Stimulated activated CD4-positive, alpha-beta T cell treated with anti-CD3 and anti-CD28 coated beads, Interleukin-2, amount 100 ng/mL, for 4 hours (primary cell): ENCODE measurements at places on chromosomes 6 and 20.

DNA sequence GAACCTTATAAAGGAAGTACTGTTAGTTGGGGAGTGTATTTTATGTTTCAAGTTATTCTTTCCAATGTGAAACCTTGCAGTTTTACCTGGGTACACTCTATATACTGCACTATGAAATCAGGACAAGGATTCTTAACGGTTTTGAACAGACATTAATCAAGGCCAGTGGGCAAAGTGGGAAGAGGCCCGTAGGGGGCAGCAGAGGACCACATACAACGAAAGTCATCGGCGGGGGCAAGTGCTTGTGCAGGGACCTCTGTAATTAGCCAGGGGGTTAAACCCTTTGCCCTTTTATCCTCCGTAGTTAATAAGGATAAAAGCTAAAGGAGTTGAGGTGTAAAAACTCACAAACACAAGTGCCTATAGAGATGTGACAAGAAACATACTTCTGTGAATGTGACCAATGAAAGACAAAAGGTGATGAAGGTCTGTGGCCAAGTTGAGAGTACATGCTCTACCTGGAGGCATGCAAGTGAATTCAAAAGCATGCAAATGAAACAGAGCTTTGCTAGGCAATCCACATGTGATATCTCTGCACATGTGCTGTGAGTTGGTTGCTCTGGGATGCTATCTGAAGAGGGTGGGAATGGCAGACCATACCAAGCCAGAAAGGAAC, 392.7 kb upstream of the MAN1A1 start:
- DNase-seq, result no peak

- DNase-seq, result no peak
Observed at GRCh38 chr20:55333798-55334197, 671.5 kb downstream of the CBLN4 start.

DNA sequence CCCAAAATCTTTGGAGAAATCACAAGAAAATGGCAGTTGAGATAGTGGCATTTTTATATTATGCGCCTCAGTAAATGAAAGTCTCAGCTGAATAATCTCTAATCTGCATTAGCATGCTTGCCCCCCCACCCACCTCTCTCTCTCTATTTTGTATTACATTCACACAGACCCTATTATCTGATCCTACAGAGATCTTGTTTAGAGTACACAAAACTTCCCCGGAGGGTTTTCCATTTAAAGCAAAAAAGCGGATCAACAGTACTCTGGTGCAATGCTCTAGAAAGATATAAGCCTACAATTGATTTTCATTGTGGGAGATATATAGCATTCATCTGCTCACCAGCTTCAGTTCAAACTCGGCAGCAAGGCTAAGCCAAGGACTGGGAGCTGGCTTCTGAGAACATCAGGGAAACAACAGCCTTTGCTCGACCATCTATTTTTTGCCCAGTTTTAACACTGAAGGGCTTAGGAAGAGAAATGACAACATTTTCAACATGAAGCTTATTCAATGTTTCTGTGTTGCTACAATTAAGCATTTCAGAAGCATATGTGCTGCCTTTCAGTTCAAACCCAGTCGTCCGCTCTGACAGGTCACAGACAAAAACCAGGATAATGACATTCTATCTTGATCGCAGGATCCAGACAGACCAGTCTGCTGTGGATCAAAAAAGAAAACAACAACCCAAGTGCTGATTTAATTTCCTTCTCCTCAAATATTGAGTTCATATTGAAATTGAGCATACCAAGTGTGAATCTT, 137.6 kb upstream of the ATXN1 start:
- no peak for DNase-seq

DNA sequence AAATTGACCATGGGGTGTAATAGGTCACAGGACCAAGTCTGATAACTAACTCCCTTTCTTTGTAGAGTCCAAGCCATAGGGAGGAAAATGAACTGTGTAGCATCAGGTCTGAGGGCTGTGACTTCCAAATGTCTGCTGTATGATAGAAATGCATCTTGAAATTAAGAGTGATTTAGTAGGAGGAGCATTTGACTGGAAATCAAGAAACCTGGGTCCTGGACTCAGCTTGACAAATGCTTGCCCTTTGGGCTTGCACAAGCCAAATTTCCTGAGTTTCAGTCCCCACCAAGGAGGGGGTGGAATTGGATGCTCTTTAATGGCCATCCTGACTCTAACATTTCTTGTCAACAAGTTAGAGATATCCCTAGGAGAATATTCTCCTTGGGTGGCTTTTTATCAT, 187.0 kb downstream of the PDE7B start:
- no peak for DNase-seq

GRCh38 chr20:1002682-1003561, 811 bp upstream of the RSPO4 start:
- no peak for DNase-seq

DNA sequence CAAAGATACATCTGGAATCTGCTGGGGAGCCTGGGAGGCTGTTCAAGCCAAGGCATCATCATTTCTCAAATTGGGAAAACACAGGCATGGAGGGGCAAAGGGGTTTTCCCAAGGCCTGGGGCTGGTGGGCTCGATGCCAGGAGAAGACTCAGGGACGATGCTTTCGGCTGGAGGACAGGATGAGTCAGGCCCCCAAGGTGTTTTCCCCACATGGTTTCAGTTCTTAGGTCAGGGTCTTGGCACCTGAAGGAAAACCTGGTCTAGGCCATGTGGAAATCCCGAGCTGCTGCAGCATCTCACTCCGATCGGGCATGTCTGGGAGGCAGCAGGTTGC, 348.1 kb downstream of the CDC5L start:
- DNase-seq, result no peak

DNA sequence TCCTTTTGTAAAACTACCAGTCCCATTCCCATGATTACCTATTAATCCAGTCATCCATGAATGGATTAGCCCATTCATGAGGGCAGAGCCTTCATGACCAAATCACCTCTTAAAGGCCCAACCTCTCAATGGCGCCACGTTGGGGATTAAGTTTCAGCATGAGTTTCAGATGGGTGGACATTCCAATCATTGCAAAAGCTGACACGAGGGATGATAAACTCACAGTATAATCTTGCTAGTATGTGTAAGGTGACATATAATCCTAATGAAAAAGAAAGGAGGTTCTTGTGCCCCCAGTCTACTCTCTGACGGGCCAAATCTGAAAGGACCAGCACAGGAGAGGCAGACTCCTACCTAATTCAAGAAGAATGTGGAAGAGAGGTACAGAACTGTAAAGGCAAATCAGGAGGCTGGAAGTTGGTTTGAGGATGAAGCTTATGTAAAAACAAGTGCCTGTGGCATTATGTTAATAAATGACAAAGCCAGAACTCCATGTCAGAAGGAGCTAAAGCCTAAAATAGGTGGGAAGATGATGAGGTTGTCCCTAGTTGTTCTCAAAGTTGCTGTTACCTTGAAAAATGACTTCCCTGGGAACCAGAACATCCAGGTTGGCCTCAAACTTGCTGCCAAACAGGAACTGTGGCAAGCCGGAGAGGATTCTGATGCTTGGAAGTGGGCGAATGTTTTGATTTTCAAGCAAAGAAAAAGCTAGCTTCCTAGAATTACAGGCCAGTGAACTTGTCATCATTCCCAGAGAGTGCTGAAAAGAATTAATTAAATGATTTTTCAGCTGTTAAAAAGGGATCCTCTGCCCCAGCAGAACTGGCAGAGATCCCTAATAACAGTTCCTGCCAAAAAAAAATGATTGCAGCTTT, 106.5 kb upstream of the TIAM2 start:
- DNase-seq, result no peak

DNA sequence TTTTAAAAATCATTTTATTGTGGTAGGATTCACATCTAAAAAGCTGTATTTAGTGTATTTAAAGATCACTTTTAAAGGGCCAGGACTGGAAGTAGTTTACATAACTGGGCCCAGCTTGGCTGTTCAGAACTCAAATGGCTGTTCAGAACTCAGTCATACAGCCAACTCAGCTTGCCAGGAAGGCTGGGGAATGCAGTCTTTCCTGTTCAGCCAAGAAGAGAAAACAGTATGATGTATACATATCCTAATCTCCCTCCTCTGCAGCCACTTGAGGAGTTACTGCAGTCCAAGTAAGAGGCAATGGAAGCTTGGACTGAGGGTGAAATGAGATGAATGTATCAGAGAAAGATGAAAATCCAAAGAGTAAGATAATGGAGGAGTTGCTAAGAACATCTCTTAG, 24.6 kb downstream of the DSTN start:
- no peak for DNase-seq

GRCh38 chr20:8218861-8219260, 86.8 kb downstream of the PLCB1 start:
- DNase-seq, result no peak

DNA sequence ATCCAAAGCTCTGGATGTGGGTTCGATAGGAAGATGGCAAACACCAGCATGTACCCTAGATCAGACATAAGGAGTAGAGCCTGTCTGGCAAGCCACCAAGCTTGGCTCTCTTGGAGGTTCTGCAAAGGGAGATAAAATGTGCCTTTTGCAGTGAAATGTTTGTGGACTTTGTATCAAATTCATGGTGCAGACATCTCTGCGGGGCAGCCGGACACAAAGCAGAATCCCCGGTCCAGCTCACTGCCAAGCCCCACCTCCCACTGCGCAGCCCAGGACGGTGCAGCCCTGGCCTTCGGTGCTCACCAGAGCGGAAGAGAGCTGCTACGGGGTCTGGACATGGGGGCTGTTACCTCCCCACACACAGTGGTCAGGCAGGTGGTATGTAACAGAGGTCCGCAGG, 333.6 kb upstream of the JARID2 start:
- DNase-seq, result no peak

- no peak for DNase-seq
Observed at GRCh38 chr6:37371154-37372083, 17.6 kb downstream of the RNF8 start.

- no peak for DNase-seq
Observed at GRCh38 chr20:15937179-15937578, 636.1 kb downstream of the KIF16B start.

DNA sequence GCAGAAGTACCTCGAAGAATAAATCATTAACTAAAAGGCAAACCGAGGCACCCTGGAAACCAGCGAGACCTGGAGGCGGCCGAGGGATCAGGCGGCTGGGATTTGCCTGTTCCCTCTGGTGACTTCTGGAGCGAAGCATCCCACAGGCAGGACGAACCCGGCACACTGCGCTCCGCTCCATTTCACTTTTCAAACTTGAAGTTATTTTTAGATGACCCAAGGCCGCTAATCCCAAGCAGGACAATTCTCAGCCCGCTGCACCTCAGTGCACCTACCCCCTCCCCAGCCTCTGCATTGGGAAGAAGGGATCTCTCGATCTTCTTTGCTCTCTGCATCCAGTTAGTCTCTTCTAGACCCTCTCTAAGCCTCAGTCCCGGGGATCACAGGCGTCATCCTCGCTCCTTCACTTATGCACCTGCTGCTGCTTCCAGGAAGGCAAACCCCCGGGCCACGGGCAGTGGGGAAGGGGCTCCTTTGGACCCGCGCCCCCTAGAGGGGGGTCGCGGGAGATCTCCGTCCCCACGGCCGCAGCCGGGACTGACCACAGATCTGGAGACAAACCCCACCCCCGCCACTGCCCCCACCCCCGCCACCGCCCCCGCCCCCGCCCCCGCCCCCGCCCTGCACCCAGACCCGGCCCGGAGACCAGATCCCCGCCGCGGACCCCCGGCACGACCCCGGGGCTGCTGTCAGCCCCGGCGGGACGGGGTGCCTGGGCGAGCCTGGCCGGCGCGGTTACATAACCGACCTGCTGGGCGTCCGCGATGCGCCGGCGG, 636 bp downstream of the RCAN2 start:
- no peak for DNase-seq

GRCh38 chr6:69880601-69881000, 14.2 kb downstream of the COL19A1 start:
- DNase-seq, result no peak

GRCh38 chr20:31608251-31608945, 3.3 kb downstream of the ID1 start:
- DNase-seq, result no peak

- no peak for DNase-seq
Observed at GRCh38 chr6:3081960-3082359, 13.7 kb downstream of the RIPK1 start.
